ENCODE measurements at places on chromosomes 5 and 9. TPM values are rescaled to one million over a fixed set of nuclear protein-coding genes. Genes with fewer than 3 reads are reported as not detected.

GRCh38 chr5:7464182-7464581, 68.2 kb downstream of the ADCY2 start:
- DNase-seq, result no peak

GRCh38 chr9:75181750-75182149, 93.4 kb downstream of the OSTF1 start:
- no peak for DNase-seq

DNA sequence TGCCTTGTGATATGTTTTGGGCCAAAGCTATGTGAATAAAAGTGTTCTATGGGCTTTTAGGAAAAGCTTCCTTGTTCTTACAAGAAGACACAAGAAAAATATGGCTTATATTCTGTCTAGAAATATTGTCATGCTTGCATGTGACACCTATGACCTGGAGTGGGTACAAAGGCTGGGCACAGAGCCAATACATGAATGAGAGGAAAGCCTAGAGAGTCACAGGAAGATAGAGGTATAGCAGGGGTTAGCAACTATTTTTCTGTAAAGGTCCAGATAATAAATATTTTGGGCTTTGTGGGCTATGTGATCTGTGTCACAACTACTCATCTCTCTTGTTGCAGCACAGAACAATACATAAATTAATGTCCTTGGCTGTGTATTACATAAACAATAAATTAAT, 196.6 kb upstream of the CD180 start:
- DNase-seq, result no peak

GRCh38 chr9:70569070-70569772, 154.8 kb upstream of the KLF9 start:
- DNase-seq, result no peak

DNA sequence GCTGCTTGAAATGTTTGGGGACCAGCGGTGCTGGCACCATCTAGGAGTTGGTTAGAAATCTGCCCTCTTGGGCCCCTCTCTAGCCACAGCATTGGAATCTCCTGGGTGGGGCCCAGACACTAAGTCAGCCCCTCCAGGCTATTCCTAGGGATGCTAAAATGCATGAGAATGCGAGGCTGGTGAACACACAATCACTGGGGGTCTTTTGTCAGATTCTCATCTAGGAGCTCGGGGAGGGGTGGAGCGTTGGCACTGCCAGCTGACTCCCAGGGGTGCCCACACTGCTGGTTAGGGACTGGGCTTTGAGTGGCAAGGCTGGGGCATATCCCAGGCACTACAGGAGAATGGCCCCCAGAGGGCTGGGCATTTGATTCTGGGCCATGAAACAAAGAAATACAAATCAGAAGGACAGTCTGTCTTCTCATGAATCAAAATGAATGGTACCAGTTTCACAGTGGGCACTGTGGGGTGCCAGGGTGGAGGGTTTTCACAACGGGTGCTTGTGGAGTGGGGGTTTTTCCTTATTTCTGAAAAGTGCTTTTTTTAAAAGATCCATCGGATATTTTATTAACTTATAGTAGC, 127.8 kb upstream of the RAPGEF1 start:
- no peak for DNase-seq

SPINK6 gene
- total RNA-seq, result not detected

CDKN2A gene
- total RNA-seq, result 3.6 TPM

TICAM2 gene
- total RNA-seq, result 1.9 TPM
